ENCODE measurements at places on chromosomes 1 and 21. TPM values are rescaled to one million over a fixed set of nuclear protein-coding genes. Genes with fewer than 3 reads are reported as not detected.

Gene TAL1
- total RNA-seq: not detected

GRCh38 chr1:9239622-9240401, 5.2 kb downstream of the H6PD start:
- H3K4me1 ChIP-seq: peaks cover 48% of the 10 kb centered on the region
- no peaks in the 10 kb centered on the region for H3K27me3 ChIP-seq
- peak overlapping the region; percentile 66 for H3K27ac ChIP-seq
- H3K36me3 ChIP-seq: no peaks in the 10 kb centered on the region

Gene COG2
- total RNA-seq: 22.1 TPM

DNA sequence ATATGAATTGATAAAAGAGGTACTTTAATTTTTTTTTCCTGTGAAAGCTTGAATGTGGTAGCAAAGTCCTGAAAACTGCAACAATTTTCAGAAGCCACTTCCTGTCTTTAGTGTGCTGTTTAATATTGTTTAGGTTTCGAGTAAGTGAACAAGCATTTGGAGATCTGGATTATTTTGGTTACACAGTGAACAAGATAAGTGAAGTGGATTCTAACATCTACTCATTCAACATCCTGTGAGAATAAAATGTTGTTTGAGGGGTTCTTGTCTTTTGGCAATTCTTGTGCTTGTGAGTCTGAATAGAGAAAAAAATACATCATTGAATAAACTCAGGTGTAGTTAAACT, 35.2 kb upstream of the PLA2G4A start:
- DNase-seq: no peak
- H3K4me3 ChIP-seq: no peak overlapping the region
- H3K36me3 ChIP-seq: no peaks in the 10 kb centered on the region
- H3K27me3 ChIP-seq: peaks cover 3% of the 10 kb centered on the region

Gene GPR25
- not detected for total RNA-seq

DNA sequence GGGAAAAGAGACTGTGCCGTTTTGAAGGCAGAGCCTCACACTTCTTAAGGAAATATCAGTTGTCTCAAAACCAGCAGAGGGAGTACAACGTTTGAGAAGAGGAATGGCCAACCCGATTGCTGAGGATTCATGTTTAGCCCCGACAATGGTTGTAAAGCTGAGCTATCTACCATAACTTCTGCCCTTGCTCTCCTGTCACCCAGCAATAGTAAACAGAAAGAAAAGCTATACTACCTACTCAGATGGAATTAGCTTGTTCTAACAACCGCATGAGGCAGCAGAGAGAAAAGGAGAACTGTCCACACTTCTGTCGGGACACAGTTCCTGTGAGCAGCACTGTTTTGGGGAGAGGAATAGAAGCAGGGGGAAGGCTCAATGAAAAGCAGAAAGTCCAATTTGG, 91.2 kb downstream of the SLC45A1 start:
- peak; percentile 36 for DNase-seq
- peaks cover 70% of the 10 kb centered on the region for H3K4me1 ChIP-seq

Gene SLAMF6
- total RNA-seq: 55.5 TPM

DNA sequence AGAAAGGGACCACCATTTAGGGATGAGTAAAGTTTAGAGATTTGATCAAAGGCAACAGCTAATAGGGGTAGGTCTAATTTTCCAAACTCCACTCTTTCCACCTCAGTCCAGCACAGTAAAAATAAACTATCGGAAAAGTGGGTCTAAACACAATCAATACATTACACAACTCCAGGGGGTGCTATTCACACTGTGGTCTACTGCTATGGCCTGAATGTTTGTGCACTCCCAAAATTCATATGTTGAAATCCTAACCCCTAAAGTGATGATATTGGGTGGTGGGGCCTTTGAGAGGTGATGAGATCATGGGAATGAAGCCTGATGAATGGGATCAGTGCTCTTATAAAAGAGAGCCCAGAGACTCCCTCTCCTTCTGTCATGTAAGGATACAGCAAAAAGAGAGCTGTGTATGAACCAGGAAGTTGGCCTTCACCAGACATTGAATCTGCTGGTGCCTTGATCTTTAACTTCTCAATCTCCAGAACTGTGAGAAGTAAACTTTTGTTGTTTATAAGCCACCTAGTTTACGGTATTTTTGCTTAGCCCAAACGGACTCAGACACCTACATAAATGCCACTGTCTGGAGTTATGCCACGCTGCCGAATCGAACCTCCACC, 193.9 kb downstream of the OMA1 start:
- H3K27ac ChIP-seq: no peak overlapping the region
- no peak overlapping the region for H3K4me3 ChIP-seq

Gene G0S2
- total RNA-seq: 138 TPM

Gene BRDT
- not detected for total RNA-seq

Gene SH2D2A
- total RNA-seq: 134 TPM

- DNase-seq: no peak
- H3K36me3 ChIP-seq: peaks cover 3% of the 10 kb centered on the region
- H3K4me1 ChIP-seq: no peaks in the 10 kb centered on the region
- peaks cover 5% of the 10 kb centered on the region for H3K27me3 ChIP-seq
- H3K4me3 ChIP-seq: no peak overlapping the region
These were observed 17.4 kb downstream of the DNM3 start for GRCh38 chr1:171858696-171859095.

Gene GCLM
- 19.5 TPM for total RNA-seq

GRCh38 chr1:216778737-216779136, 55.5 kb upstream of the ESRRG start:
- no peak for DNase-seq
- H3K27me3 ChIP-seq: no peaks in the 10 kb centered on the region
- no peaks in the 10 kb centered on the region for H3K4me1 ChIP-seq
- H3K36me3 ChIP-seq: no peaks in the 10 kb centered on the region
- H3K27ac ChIP-seq: no peak overlapping the region

GRCh38 chr1:54046671-54047383, 6.2 kb downstream of the TMEM59 start:
- no peak overlapping the region for H3K4me3 ChIP-seq
- no peaks in the 10 kb centered on the region for H3K27me3 ChIP-seq
- peaks cover 47% of the 10 kb centered on the region for H3K4me1 ChIP-seq
- no peak for DNase-seq
- H3K27ac ChIP-seq: no peak overlapping the region

GRCh38 chr1:43041591-43041990, 82.9 kb upstream of the SLC2A1 start:
- no peaks in the 10 kb centered on the region for H3K27me3 ChIP-seq
- no peak overlapping the region for H3K4me3 ChIP-seq
- no peaks in the 10 kb centered on the region for H3K36me3 ChIP-seq
- no peak overlapping the region for H3K27ac ChIP-seq

Gene C1QTNF12
- 6.0 TPM for total RNA-seq

Gene MRPL55
- 45.5 TPM for total RNA-seq
